CD4-positive, alpha-beta T cell treated with Interleukin-17A for 4 hours (primary cell): ENCODE measurements at places on chromosomes 3 and 15.
A peak's percentile ranks its signal among the peaks of the same experiment; 100 is the strongest.

DNA sequence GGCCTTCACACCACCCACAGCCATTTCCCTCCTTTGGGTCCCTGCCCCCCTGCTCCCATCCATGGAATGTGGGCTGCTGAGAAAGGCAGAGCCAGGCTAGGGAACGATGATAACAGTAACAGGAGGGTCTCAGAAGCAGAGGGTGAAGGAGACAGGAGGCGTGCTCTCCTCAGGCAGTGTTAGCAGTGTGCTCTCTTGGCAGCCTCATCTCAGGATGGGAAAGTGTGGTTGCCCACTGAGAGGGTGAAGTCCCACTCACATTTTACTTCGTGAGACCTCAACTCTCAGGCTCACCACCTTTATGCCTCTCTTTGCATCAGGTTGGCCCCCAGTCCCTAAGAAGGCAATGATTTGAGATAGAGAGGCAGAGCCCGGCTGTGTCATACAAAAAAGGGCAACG, 24.5 kb downstream of the TIGIT start:
- DNase-seq = no peak

- DNase-seq = peak; percentile 43
These were observed 634 bp downstream of the MINDY2 start for GRCh38 chr15:58771621-58772250.

- no peak for DNase-seq
These were observed 383.9 kb upstream of the TMCO5A start for GRCh38 chr15:37550360-37551024.

DNA sequence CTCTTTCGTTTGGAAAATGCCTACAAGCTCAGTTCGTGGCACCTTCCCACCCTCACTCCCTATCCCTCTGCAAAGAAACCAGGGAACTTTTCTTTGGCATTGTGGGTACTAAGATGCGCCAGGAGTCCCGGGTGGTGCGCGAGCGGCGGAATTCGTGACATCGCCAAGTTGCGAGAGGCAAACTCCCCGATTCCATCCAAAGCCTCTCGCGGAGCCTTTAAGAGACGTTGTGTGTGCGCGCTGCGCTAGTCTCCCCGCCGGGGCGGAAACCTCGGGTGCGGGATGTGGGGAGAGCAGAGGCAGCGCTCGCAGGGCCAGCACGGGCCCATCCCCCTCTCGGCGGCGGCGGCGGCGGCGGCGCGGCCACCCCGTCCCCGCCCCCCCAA, 443 bp upstream of the NR2F2 start:
- DNase-seq = no peak

DNA sequence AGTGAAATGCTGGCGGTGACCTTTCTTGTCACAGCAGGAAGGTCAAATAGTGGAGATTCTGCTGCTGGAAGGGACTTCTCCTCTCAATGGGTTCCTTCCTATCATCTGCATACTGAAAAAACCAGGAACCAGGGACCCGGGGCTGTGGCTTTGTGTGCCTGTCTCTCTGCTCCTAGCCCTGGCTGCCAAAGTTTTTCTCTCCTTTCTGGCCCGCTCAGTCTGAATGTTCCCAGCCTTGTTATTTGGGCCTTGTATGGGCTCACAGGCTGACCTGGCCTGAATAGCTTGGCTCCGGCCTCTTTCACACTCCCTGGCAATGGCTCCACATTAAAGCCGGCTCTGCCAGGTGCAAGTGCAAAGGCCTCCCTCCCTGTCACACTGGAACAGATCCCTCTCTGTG, 94.7 kb downstream of the LRIG1 start:
- DNase-seq = no peak

GRCh38 chr3:62028236-62028635, 345.1 kb downstream of the FEZF2 start:
- DNase-seq = no peak

DNA sequence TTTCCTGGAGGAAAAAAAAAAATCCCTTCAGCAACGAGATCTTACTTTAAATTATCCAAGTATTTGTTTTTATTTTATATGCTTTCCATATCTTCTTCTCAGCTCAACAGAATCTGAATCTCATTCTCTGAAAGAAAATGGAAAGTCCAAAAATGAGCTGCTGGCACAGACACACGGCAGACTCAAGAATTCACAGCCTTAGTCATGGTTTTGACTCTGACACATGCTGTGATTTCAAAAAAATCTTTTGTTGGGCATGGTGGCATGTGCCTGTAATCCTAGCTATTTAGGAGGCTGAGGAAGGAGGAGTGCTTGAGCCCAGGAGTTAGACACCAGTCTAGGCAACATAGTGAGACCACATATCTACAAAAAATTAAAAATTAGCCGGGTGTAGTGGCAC, 565.0 kb downstream of the MAGI1 start:
- DNase-seq = no peak

DNA sequence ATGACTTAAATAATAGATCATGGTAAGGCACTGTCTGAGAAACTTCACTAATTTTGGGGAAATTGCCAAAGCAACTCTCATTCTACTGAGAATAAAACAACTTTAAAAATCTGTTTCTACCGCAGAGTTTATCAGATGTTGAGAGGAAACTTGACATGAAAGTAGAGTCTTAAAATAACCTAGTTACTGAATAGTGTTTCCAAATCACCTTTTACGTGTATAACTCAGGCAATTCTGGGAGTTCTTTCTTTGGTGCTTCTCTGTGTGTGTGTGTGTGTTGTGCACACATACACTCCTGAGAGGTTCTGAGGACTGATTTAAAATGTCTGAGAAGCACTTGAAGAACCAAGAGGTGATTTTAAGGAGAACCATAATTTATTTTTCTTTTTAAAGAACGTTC, 236.6 kb downstream of the SV2B start:
- no peak for DNase-seq

DNA sequence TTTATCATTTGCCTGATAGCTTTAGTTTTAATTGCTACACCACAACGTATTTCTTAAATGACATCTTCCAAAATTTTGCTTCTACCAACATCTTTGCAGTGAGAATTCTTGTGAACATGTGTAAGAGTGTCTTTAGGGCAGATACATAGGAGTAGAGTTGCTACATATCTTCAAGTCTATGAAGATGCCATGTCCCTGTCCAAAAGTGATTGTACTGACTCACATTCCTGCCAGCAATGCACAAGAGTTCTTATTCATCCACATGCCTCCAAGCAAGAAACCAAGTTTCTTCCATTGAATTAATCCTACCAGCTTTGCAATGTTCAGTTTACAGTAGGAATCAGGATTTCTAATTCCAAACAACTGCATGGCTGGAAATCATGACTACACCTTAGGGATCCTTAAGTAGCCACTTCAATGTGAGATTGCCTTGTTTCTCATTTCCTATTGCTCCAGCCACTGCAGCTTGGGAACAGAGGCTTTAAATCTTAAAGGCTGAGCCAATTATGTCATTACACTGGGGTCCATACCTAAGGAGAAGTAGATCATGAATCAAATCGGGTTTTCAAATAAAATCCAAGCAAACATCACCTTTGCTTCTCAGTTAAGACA, 44.5 kb downstream of the BCL2L10 start:
- no peak for DNase-seq

GRCh38 chr15:27133249-27133648, 162.3 kb downstream of the GABRG3 start:
- DNase-seq = no peak

GRCh38 chr3:13135251-13135810, 62.1 kb upstream of the IQSEC1 start:
- no peak for DNase-seq

GRCh38 chr15:40320409-40320808, 3.1 kb upstream of the INAFM2 start:
- DNase-seq = no peak

DNA sequence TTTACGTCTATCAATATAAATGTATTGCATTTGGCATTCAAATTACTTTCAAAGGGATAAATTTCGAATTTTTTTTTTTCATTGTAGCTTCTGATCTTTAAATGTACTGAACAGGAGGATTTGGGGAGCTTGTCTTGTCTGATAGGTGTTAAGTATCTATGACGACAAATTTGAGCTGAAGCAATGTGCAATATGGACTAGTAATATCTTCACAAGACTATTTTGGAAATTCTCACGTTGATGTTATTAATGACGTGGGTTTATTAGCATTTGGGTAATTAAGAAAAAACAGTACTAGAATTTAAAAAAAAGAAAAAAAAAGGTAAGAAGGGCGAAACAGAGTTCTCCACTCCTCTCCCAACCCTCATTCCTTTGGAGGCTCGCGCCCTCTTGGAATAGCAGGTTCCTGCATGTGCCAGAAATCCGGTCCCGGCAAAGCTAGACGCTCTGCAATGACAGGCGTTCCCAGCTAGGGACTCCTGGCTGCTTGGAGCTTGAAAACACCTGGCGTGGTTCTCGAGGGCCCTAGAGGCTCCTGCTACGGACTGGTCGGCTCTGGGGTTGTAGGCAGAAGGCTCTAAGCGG, 648 bp upstream of the P2RY1 start:
- no peak for DNase-seq

- DNase-seq = no peak
These were observed 12.5 kb upstream of the GK5 start for GRCh38 chr3:142237891-142238290.

GRCh38 chr3:54862526-54862925, 65.3 kb downstream of the LRTM1 start:
- DNase-seq = no peak

GRCh38 chr3:31240466-31240865, 292.3 kb upstream of the STT3B start:
- DNase-seq = no peak

DNA sequence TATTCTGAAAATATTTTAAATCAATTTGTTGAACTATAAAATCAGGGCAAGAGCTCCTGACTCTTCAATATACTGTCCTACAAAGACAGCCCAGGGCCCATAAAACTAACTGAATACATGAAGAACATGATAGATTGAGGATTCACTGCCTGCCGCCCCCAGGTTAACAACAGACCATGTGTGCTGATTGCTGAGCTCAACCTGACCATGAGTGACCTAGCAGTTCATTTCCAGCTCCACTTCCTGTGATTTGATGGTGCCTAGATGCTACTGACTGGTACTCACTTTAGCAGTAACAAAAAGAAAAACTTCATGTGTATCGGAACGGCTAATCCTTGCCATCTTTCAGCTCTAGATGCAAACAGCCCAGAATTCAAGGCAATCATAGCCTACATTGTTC, 9.6 kb upstream of the KLF13 start:
- peak; percentile 3 for DNase-seq

- DNase-seq = no peak
These were observed 24.8 kb upstream of the VGLL4 start for GRCh38 chr3:11668243-11669235.

- no peak for DNase-seq
These were observed 267.3 kb upstream of the TBL1XR1 start for GRCh38 chr3:177464392-177465256.

- DNase-seq = no peak
These were observed 72.9 kb downstream of the TM4SF4 start for GRCh38 chr3:149547413-149547812.

DNA sequence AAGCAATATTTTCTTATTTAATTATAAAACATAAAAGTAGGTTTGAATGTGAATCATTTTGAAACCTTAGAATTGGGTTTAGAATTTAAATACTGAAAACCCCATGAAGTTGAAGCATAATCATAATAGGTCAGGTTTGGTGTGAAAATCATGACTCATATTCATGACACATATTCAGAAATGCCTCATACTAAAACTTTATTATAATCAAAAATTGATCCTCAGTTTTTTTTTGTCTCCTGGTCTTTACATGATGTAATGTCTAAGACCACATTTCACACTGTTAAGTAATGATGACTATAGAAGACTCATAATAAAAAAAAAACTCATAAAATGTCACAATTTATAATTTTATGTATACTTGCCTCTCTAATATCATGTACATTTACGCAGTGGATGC, 190.4 kb downstream of the FOXP1 start:
- no peak for DNase-seq

GRCh38 chr3:72234391-72234790, 449.4 kb upstream of the PROK2 start:
- no peak for DNase-seq

DNA sequence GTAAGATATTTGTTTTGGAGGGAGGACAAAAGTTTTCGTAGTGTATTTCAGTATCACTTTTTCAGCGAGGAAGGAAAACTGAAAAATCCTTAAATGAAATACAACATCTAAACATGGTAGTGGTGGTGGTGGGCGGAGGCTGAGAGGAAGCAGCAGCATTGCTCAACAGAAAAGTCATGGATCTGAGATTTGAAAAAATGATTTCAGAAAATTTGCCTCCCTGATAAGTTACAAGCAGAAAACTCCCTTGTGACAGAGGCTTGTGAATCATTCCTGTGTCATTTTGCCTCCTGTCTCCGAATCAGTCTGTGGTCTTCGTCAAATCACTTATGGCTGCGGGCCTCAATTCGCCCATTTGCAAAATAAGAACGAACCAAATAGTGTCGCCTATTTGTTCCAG, 965 bp upstream of the CRBN start:
- no peak for DNase-seq

GRCh38 chr3:142724682-142725356, 985 bp downstream of the TRPC1 start:
- DNase-seq = no peak

- no peak for DNase-seq
These were observed 171.1 kb downstream of the RORA start for GRCh38 chr15:61057830-61058529.
